ENCODE measurements at places on chromosomes 5 and 9.

DNA sequence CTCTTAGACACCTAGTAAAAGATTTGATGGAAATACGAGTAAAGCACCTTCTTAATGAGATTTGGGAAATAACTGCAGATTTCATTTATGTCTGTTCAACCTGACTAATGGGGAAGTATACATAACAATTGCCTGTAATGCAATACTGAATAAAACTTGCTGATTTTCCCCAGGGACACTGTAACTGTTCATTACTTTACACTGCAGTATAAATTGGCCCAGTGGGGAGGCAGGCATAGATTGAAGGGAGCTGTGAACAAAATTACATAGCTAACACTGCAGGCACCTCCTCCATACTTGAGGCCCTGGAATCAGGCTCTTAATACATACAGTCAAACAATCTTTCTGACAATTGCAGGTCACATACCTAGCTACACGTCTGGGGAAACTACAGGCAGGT, 216.2 kb downstream of the PTPRD start:
- no peak for DNase-seq

- DNase-seq, result no peak
Measured at GRCh38 chr9:91541734-91542133, 118.1 kb upstream of the NFIL3 start.

- no peak for DNase-seq
Measured at GRCh38 chr9:134681061-134681661, 39.6 kb downstream of the COL5A1 start.

DNA sequence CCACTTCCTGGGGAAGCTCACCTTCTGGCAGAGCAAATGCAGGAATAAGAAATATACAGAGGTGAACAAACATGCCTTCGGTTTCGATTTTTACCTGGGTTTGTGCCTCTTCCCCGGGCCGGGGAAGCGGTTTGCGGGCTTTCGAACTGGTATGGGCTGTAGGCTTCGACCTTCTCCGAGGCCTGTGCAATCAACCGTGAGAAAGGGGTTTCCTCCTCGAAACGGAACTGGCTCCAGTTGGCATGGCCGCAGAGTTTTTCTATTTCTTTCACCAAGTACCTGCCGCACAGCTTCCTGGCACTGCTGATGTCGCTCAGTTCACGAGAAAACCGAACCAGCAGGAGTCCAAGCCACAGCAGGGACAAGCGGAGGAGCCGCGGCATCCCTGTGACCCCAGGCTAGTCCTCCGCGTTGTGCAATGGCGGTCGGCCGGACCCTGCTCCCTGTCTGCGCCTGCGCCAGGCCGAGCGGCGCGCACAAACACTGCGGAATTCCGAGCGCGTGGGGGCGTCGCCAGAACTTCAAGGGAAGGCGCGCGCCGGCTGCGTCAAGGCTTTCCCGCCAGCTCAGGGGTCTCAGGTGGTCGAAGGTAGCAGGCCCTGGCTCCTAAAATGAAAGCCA, at the start of gene INSL6:
TSS of gene INSL6 (minus strand) at position 420 of the 621 bp plus-strand sequence. CDS start at position 383, 37 bp downstream.
- DNase-seq, result no peak
